ENCODE measurements at places on chromosomes 16 and 17. TPM values are rescaled to one million over a fixed set of nuclear protein-coding genes. Genes with fewer than 3 reads are reported as not detected.

Gene ORAI3
- total RNA-seq = 9.4 TPM

Gene CDH11
- total RNA-seq = 80.9 TPM

Gene KRT31
- 3.1 TPM for total RNA-seq

Gene GPR179
- not detected for total RNA-seq

Gene RAP1GAP2
- 2.1 TPM for total RNA-seq

Gene PFN1
- 137 TPM for total RNA-seq

Gene TOB1
- total RNA-seq = 27.1 TPM

Gene UMOD
- not detected for total RNA-seq

Gene TMEM88
- 7.3 TPM for total RNA-seq

Gene NPIPB5
- 124 TPM for total RNA-seq

Gene ADGRG3
- 0.52 TPM for total RNA-seq

Gene FAM117A
- 5.2 TPM for total RNA-seq

Gene ABCA10
- total RNA-seq = 17.7 TPM
